ENCODE measurements at places on chromosomes 4 and X.

DNA sequence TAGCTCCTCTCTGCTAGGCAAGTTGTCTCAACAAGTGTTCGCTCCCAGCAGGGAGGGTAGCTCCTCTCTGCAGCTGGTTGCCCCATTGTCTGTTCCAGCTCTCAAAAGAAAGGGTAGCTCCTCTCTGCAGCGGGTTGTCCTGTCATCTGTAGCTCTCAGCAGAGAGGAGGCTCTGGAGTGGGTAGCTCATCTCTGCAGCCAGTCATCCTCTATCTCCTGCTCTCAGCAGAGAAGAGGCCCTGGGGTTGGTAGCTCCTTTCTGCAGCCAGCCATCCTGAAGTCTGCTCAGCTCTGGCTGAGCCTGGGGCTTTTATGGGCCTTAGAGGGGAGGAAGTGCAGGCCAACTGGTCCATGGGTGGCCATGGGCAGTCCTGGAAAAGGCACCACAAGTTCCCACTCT is 342.7 kb downstream of the PTTG2 start:
- no peak for DNase-seq
- no peaks in the 10 kb centered on the region for H3K27me3 ChIP-seq
- no peak overlapping the region for H3K27ac ChIP-seq

GRCh38 chr4:110128472-110128919 is 69.9 kb downstream of the ELOVL6 start:
- no peak overlapping the region for H3K4me3 ChIP-seq
- H3K4me1 ChIP-seq = no peaks in the 10 kb centered on the region
- no peak overlapping the region for H3K27ac ChIP-seq

DNA sequence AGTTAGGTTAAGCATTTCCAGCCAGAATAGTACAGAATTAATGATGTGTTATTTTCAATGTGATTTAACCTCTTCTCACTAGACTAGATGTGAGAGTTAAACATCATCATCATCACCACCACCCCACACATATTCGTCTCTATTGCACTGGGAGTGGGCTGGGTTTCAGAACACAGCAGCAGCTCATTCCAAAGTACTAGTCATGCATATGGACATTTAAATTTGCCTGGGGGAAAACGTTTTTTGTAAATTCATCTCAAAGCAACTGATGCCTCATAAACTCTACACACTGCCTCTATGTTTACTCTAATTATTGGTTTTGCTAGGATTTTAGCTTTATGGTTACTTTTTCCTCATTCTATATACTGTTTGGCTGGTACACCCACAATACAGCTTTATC is 509.1 kb downstream of the PPP4R3C start:
- H3K36me3 ChIP-seq = no peaks in the 10 kb centered on the region
- no peak for DNase-seq
- no peaks in the 10 kb centered on the region for H3K4me1 ChIP-seq
- no peaks in the 10 kb centered on the region for H3K27me3 ChIP-seq
- H3K4me3 ChIP-seq = no peak overlapping the region

GRCh38 chr4:4820261-4820660 is 39.2 kb upstream of the MSX1 start:
- H3K4me1 ChIP-seq = no peaks in the 10 kb centered on the region
- no peak for DNase-seq
- no peaks in the 10 kb centered on the region for H3K27me3 ChIP-seq
- no peaks in the 10 kb centered on the region for H3K36me3 ChIP-seq

DNA sequence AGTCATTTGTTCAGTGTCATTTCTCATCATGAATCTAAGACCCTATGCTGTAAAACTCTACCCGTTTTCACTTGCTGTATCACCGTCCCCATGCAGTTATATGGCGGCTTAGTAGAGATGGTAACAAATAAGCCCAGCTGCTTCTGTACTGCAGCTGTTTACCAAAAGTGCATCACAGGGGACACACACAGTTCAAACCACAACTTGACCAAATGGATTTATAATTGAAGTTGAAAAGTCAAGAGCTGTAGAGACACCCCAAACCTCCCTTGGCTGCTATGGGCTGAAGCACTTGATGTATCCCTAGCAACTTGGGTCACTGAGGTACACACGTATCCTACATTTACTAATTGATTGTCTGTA is 219.0 kb upstream of the FGF13 start:
- H3K27me3 ChIP-seq = no peaks in the 10 kb centered on the region
- no peak overlapping the region for H3K4me3 ChIP-seq
- H3K4me1 ChIP-seq = no peaks in the 10 kb centered on the region
- H3K36me3 ChIP-seq = no peaks in the 10 kb centered on the region
- DNase-seq = no peak

GRCh38 chr4:181258569-181258968 is 984.6 kb upstream of the TENM3 start:
- H3K4me3 ChIP-seq = no peak overlapping the region
- no peak for DNase-seq
- H3K4me1 ChIP-seq = no peaks in the 10 kb centered on the region
- H3K27ac ChIP-seq = no peak overlapping the region

- no peaks in the 10 kb centered on the region for H3K27me3 ChIP-seq
- H3K4me3 ChIP-seq = no peak overlapping the region
- H3K4me1 ChIP-seq = peaks cover 20% of the 10 kb centered on the region
Measured at GRCh38 chr4:10173037-10173753, 56.6 kb upstream of the WDR1 start.

GRCh38 chr4:169723207-169723965 is 34.4 kb downstream of the HPF1 start:
- no peak overlapping the region for H3K27ac ChIP-seq
- no peak for DNase-seq
- no peaks in the 10 kb centered on the region for H3K27me3 ChIP-seq
- peaks cover 16% of the 10 kb centered on the region for H3K36me3 ChIP-seq
